ENCODE measurements at places on chromosomes 7 and 10.

DNA sequence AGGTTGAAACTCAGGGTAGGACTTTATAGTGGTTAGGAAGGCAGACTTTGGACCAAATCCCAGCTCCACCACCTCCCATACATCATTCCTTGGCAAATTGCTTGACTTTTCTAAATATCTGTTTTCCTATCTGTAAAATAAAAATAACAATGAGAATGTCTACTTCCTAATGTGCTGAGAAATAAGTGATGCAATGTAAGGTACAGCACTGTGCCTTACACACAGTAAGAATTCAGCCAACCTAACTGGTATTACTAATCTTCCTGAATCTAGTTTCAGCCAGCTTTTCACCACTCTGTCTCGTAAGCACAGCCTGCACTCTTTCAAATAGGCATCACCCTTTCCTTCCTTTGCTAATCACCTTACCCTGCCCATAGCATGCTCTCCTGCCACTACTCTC is 9.7 kb downstream of the PRLHR start:
- DNase-seq = no peak

GRCh38 chr10:117967149-117967650 is 79.5 kb downstream of the RAB11FIP2 start:
- no peak for DNase-seq

DNA sequence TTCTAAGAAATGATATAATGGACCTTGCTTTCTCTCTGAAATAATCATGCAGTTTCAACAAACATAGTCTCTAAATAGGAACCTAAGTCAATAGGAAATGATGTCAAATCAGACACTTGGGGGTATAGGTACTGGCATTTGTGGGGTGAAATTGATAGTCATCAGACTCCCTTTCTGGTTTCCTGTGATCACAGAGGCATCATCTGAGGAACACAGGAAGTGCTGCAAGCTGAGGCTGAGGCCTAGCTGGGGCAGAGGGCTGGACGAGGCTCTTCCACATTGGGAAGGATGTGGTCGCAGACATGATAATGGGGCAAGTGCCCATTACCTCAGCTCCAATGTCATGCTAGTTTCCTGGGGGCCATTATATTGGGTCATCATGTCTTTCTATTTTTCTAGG is 33.5 kb upstream of the TARP start:
- DNase-seq = no peak

GRCh38 chr7:70720191-70720873 is 411.6 kb upstream of the GALNT17 start:
- no peak for DNase-seq

GRCh38 chr10:66586073-66586472 is 339.8 kb upstream of the LRRTM3 start:
- DNase-seq = no peak

GRCh38 chr10:15719049-15719898 is 448 bp downstream of the ITGA8 start:
- no peak for DNase-seq

GRCh38 chr7:117068511-117069145 is 115.3 kb downstream of the ST7 start:
- no peak for DNase-seq

DNA sequence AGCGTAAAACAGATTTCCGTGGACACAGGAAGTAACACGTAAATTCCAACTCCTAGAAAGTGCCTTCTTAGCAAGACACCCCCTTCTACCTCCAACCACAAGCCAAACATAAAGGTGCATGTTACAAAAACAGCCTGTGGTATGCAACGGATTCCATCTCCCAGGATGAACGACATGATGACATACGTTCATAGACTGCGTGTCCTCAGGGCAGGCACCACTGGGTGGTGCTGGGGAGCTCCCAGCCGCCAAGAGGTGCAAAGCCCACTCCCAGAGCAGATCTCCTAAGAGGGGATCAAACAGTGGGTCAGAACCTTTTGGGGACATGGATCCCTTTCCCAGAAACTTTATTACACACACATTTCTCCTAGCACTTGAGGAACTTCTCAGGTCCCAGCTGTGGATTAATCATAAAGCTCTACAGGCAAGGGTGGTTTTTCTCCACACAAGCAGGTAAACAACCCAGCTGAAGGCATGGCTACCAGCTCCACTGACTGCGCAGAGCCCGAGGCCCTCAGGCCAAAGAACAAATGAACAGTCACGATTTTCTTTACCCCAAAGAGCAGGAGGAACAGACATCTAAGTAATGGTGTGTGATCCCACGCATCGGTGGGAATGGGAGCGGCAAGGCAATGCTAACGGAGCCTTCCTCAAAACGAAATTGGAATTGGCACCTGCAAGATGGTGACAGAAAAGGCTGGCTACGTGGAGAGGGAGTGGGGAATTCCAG is 13.8 kb downstream of the PSAP start:
- no peak for DNase-seq

GRCh38 chr7:2331707-2332106 is 17.5 kb upstream of the SNX8 start:
- DNase-seq = no peak

DNA sequence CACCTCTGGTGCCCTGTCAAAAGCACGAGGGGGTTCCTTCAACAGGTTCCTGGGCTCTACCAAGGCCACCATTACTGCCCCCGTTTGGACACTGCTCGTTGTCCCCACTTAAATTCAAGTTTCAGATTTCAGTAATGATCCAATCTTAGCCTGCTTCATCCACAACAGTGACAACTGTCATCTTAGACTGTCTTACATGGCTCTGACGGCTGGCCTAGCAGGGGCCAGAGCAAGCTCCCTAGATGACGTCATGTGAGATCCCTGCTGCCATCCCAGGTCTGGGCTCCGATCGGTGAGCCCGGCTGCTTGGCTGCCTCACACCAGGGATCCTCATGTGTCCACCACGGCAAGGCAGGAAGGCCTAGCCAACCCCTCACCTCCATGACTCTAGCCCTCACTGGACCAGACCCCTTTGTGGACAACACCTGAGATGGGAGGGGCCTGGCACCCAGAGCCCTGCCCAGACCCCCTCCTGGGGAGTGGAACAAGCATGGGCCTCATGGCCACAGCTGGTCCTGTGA is 82.5 kb downstream of the FAM53B start:
- DNase-seq = no peak

DNA sequence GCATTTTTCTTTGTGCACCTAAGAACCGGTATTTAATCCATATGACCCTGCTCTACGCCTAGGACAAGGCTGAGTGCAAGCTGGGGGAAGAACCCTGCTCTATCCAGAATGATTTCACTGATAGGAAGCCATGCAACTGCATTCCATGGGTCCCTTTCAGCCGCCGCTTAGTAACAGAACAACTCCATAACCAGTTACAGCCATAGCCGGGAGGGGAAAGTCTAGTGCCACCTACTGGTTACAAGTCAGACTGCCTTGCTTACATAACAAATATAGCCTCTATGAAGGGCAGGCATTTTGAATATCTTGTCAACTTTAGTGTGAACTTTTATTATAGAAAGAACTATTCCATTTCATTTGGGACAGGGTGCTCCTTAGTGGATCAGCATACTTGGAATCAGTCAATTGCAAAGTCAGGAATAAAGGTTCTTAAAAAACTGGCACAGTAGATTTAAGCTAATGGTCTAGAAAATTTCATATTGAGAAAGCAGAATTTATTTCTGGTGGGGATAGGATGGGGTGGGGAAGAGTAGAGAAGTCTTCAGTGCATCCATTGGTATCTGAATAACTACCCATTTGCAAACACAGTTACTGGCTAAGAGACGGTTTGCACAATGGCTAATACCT is 521.7 kb downstream of the ADRA2A start:
- peak; percentile 26 for DNase-seq

- no peak for DNase-seq
Observed at GRCh38 chr10:32787690-32788284, 170.2 kb downstream of the ITGB1 start.

GRCh38 chr10:598415-599170 is 90.9 kb downstream of the DIP2C start:
- peak; percentile 78 for DNase-seq

DNA sequence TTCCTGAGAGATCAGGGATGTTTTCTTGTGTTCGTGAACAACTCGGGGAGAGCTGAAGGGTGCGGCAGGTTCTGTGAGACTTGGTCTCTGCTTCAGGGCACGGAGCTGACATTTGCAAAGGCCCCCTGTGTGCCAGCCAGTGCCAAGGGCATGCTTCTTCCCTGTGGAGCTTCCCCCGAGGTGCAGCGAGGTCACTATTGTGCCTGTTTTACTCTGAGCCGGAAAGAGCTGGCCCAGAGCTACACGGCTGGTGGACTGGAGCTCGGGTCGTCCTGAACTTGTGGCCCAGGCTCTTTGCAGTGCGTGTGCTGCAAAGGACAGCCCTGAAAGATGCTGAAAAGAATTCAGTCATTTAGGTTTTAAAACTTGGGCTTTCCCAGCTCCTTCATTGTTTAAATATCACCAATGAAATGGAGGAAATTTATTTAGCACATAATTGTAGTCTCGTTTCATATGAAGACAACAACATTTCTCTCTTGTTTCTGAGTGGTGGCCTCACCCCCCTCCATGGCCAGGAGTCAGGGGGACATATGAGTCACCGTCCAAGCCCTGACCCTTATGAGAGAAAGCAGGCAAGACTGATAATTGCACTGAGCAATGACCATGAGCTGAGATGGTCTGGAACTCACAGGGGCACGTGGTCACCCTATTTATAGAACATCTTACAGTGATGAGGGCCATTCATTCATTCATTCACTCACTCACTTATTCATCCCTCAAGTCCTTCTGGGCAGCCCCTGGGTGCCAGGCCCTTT is 102.6 kb downstream of the PTPRE start:
- DNase-seq = no peak

DNA sequence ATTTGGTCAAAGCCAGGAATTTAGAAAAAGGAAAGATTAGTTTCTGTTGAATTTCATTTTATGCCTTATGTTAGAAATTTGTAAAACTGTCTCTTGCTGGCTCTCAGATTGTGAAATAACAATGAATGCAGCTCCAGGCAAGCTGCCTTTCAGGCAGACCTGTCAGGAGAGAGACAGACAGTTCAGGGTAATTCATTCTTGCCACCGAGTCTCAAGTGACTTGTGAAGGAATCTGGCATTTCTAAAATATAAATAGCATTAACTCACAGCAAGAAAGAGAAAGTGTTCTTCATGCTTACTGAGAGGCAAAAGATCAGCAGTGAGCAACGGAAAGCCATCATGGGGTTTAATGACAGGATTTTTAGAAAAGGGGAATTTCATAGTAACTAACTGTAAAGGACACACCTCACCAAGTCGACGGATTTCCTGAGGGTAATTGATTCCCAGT is 442.3 kb upstream of the AKR1E2 start:
- no peak for DNase-seq

GRCh38 chr10:31204090-31204489 is 114.9 kb upstream of the ZEB1 start:
- DNase-seq = no peak

- no peak for DNase-seq
Observed at GRCh38 chr7:136847858-136848257, 20.6 kb upstream of the CHRM2 start.

- no peak for DNase-seq
Observed at GRCh38 chr10:33616956-33617355, 282.5 kb upstream of the NRP1 start.

DNA sequence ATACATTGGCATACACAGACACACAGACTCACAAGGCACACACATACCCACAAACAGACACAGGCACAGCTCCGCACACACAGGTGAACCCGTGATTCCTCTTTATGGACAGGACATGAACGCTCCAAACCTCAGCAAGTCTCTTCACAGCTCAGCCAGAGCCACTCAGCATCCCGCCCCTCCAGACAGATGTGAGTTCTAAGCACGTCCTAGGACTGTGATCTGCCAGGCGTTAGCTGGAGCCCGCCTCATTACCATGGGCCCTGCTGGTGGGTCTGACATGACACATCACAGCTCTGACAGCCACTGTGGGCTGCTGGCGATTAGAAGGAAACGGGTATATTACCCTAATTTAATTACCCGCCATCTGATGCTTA is 176.7 kb upstream of the PPP2R2D start:
- DNase-seq = no peak

- no peak for DNase-seq
Observed at GRCh38 chr7:25054819-25055519, 70.1 kb downstream of the CYCS start.

DNA sequence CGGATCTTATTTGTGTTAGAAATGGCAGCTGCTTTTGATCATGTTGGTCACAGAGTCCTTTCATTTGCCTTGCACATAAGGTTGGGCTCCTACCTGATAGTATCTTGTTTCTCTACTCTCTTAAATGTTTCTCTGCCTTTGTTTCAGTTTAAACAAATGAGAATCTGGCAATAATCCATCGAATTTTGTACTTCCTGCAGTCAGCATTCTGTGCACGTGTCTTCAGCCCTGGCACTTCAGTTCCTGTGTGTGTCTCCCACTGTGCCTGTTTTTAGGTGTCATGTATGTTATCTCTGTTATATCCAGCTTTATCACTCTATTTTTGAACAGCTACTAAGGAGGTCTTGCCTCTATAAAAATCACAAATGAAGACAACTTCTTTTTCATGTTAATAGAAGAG is 28.4 kb upstream of the PTER start:
- DNase-seq = no peak

DNA sequence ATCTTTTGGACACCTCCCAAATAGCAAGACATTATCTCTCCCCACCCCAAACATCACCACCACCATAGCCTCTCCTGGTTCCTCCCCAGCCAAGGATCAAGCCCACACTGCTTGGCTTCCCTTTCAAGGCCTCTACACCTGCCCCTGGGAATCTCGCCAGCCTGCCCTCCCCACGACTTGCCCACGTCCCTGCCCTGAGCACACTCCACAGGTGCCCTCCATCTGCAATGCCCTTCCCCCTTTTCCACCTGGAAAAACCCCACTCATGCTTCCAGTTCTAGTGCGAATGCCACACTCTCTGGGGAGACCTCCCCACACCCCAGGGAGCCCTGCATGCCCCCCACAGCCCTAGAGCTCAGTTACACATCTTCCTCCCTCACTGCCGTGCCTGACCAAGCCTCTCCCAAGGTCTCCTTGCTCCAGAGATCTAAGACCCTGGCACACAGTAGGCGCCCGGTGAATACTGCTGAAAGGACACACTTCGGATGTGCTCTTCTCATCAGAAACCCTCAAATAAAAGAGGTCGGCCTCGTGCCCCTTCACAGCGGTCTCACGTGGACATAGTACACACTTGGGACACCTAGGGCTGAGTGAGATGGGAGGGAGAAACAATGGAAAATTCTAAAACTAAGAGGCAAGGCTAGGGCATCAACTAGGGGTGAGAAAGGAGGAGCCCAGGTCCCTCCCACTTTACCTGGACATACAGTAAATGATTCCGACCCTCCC is 91.4 kb downstream of the DLG5 start:
- no peak for DNase-seq

DNA sequence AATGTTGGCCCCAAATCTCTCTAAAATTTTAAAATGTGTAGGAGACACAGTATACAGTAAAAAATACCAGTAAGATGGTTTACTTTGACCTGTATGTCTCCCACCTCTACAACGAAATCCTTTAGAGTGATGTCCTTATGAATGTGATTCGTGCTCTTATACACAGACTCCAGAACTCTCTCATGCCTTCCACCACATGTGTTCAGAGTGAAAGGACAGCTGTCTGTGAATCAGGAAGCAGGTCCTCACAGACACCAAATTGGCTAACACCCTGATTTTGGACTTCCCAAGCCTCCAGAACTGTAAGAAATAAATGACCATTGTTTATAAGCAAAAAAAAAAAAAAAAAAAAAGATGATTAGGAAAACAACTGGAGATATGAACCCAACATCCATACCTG is 35.2 kb downstream of the RNF133 start:
- DNase-seq = no peak
